ENCODE measurements at places on chromosomes 7 and 10.

DNA sequence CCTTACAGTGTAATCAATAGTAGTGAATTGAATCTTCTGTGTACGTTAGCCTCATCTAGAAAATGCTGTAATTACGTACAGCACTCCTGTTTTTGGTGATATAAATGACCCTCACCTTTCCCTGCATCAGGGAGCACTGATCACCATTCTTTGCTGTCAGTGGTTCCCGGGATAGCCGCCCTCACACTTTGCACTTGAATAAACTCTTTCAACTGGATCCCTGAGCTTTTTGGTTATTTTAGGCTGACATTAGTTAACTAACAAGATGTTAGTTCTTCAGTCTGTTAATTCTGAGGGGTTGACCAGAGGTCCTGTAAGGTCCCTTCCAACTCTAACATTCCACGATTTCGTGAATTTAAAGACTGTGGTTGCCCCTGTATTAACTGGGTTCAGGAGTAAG is 23.4 kb upstream of the ZC3HAV1 start:
- DNase-seq: no peak

GRCh38 chr10:77533146-77533886 is 104.3 kb downstream of the KCNMA1 start:
- no peak for DNase-seq

DNA sequence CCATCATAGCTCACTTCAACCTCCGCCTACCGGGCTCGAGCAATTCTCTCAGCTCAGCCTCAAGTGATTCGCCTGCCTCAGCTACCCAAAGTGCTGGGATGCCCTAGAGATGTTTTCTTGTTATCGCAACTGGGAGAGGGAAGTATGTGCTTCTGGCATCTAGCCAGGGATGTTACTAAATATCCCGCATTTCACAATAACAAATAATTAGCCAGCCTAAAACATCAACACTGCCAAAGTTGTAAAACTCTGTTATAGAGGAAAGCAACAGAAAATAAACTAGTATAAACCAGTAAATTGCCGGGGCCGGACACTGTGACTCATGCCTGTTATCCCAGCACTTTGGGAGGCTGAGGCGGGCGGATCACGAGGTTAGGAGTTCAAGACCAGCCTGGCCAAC is 7.2 kb downstream of the INA start:
- DNase-seq: no peak

- peak; percentile 64 for DNase-seq
These were observed 190.7 kb upstream of the CHRM2 start for GRCh38 chr7:136677471-136678365.

GRCh38 chr7:41788556-41788955 is 85.7 kb upstream of the INHBA start:
- no peak for DNase-seq

- no peak for DNase-seq
These were observed 48.8 kb upstream of the CHST15 start for GRCh38 chr10:124142006-124142739.

DNA sequence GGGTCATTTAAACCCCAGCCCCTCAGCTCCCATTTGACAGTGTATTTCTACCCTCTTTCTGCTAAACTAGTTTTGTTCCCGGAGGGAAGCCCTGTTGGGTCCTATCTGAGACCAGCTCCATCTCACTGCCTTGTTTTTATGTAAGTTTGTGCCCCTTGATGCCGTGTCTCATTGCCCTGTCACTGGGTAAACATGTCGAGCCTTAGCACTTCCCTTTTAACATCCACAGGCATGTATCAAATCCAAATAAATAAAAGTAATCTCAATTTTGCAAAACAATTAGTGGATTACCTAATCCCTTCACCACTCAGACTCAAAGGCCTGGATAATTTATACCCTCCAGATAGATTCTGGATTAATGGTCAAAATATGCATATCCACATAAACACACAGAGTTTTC is 115.7 kb downstream of the CACNA2D1 start:
- no peak for DNase-seq

DNA sequence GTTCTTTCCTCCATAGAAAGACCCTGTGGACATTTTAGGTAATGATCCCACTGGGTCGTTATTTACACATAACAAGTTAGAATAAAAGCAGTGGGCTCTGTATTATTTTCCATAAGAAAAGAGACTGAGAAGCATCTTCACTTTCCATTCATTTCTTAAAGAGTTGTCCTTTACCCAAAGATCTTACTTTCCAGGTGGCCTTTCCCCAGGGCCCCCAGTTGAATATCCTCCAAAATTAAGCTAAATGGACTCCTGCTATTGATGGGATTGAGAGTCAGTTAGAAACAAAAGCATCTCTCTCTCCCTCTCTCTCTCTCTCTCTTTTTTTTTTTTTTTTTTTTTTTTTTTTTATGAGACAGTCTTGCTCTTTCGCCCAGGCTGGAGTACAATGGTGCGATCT is 224.8 kb downstream of the KIAA1217 start:
- no peak for DNase-seq

GRCh38 chr7:148537435-148537834 is 53.1 kb upstream of the C7orf33 start:
- DNase-seq: no peak

GRCh38 chr10:31320550-31321211 is 1.7 kb downstream of the ZEB1 start:
- peak; percentile 70 for DNase-seq

DNA sequence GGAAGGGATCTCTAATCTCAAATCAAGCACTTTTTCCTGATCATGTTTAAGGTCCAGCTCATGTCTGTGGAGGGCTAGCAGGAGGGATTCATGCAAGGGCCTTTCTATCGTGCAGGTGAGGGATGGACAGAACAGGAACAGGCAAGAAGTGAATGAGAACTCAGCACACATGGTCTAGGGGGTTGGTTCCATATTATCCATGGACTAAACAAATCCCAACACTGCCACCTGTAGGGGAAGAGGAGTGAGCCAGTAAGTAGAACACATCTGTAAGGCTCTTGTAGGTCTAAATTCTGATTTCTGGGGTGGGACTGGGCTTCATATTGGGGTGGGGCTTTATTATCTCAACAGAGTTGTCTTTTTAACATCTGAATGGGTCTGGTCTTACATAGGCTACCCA is 138.0 kb upstream of the TARP start:
- peak; percentile 9 for DNase-seq

DNA sequence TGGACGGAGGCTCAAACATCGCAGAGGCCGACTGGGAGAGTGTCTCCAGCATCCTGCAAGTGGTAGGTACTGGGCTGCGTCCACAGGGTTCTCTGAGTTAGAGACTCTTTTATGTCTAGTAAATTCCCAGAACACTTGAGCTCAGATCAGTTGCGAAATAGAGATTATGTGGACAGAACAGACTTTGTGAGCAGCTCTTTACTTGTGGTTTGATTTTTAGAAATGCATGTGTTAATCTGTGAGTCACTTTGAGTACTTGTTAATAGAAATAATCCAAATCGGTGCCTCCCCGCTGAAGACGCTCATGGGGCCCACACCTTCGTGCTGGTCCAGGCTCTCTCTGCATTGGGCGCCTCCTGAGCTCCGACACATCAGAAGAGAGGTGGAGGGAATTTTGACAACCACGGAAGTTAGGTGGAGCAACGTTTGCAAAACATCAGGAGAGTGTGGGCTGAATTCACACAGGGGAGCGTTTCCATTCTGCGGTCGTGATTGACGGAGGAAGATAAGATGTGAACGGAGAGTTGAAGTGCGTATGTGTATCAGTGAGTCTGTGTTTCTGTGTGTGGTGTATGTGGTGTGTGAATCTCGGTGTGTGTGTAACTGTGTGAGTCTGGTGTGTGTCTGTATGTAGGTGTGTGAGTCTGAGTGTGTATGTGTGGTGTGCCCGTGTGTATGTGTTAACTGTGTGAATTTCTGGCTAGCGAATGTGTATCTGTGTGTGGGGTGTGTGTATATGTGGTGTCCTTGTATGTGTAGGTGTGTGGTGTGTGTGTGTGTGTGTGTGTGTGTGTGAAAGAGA is 32.1 kb downstream of the PFKP start:
- no peak for DNase-seq

All from OCI-LY7 (cell line).